Fibroblast of lung (primary cell): ENCODE measurements at places on chromosomes 6 and 20. TPM values are rescaled to one million over a fixed set of nuclear protein-coding genes. Genes with fewer than 3 reads are reported as not detected.

The GRM4 gene
- total RNA-seq, result under 0.01 TPM in 2 replicates

The DEFB124 gene
- total RNA-seq, result not detected in 2 replicates

The SLC22A23 gene
- total RNA-seq, result 3.0 and 5.1 TPM in 2 replicates

The ARMC12 gene
- 0.50 and 1.0 TPM in 2 replicates for total RNA-seq

The RAB44 gene
- under 0.01 TPM in 2 replicates for total RNA-seq
